ENCODE measurements at places on chromosomes 11 and 22. TPM values are rescaled to one million over a fixed set of nuclear protein-coding genes. Genes with fewer than 3 reads are reported as not detected.

DNA sequence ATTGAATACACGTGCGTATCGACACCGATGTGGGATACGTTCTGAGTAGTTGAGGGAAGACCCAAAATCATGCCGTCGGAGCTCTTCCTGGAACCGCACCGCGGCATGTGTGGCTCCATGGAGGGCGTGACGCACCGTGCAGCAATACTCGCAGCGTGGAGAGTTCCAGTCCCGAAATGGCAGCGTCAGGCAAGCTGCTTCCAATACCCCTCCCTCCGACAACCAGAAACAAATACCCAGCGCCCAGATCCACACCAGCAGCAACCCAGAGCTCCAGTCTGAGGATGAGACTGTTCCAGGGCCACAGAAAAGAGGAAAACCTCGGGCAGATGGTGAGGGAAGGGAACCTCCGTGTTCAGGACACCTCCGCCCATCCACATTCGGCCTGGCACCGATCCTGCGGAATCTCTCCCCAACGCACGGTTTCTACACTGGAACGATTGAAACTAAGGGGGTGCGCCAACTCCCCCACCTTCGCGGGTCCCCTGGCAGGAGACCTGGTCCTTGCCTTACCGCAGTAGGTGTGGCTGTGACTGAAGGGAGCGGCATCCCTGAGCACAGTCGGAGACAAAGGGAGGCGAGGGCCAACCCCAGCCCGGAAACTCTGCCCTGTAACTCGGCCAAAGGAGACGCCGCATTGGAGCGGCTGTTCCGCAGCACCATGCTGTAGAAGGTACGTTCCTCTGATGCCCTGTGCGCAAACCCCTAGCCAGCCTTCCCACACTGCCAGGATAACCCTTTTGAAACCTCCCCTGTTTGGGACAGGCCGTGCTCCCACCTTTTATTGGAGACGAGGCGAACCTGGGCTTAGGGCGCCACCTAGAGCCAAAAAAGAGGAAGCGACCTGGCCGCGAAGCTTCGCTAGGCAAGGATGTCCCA, 28.2 kb downstream of the DBX1 start:
- peak; percentile 64 for DNase-seq

- no peak for DNase-seq
Measured at GRCh38 chr11:1303973-1304372, 5.5 kb downstream of the TOLLIP start.

DNA sequence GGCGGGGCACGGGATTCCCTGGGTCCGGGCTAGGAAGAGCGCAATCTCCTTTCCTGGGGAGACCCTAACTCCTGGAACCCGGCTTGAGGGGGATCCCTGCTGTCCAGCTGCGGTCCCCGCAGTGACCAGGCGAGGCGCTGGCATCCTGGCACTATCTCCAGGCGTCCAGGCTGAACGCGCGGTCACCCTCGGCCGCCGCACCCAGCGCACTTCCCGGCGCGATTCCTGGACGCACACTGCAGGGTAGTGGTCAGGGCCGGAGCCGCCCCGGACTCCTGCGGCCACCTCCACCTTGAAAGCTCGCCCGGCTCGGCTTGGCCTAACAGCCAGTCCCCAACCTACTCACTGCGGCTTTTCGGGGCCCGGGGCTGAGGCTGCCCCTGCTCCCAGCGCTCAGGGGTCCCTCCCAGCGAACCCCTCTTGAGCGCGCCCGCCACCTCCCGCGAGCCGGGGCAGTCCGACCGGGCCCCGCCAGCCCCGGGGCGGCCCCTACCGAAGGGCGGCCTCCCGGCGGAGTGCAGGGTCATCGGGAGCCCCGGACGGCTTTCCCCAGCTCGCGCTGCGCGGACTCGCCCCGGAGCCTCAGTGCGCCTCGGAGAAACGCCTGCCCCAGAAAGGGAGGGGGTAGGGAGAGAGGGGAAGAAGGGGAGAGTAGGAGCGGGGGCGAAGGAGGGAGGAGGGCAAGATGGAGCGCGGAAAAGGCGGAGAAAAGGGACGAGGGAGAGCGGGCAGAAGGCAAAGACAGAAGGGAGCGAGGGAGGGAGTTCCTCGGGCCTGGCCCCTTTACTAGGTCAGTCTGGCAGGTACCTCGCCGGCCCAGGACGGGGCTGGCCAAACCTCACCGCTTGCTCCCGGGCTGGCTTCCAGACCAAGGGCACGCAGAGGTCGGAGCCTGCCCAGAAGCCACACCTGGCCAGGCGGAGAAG, 1.0 kb downstream of the POU2AF3 start:
- peak; percentile 76 for DNase-seq

DNA sequence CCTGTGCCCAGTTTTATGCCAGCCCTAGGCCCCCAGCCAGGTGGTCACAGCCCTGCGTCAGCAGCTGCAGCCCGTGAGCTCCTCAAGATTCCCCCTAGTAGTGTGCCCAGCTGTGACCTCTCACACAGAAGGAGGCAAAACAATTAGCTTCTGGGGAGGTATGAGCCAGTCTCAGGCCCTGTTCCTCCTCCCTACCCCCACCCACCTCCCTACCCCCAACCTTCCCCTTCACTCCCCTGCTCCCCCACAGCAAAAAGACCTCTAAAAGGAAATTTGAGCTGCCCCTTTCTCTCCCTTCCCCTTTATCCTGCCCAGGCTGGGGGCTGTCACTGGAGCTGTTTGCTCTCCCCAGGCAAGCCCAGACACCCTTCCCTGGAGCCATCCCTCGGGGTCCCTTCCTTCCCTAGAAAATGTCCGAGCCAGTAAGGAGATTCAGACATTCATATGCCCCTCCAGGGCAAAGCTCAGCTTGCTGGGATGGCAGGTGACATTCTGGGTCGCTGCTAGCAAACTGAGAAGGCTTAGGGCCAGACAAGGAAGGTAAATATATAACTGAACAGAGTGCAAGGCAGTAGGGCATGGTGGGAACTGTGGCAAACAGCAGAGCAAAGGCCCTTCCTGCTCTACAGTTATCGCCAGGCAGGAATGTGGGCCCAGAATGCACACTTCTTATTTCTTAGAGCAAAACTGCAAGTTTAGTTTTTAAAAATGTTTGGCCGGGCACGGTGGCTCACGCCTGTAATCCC, 300.2 kb downstream of the MN1 start:
- no peak for DNase-seq

DNA sequence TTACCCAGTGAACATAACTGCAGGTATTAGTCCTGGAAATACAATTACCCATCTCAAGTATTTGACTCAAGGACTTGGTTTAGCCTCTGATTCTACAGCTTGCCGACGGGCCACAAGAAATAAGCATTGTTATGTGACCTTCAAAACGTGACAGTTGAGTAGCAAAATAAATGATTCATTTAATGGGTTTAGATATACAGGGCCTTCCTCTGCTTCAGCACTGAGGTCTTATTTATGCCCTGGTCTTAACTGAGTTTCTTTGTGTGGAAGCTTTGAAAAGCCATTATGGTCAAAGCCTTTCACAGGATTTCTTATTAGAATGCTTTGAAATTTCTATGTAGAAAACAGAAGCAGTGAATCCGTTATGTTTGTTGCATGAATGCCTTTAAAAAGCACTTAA, 899.2 kb upstream of the API5 start:
- no peak for DNase-seq

GRCh38 chr22:49646876-49647275, 180.8 kb downstream of the BRD1 start:
- no peak for DNase-seq

DNA sequence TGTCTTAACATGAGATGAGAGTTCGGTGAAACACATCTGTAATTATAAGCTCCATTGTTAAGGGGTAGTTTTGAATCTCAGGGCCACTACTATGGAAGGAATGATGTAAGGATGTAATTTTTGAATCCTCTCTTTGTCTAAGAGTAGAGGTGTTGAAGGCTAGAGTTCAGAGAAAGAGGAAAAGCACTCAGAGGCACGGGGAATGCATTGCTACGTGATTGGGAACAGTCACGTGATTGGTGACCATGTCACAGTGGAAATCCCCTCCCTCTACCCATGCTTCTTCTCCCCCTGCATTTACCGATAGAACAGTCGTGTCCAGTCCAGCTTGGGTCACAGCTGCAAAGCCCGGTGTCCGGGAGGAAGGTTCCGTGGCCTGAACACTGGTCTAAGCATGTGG, 230.3 kb upstream of the NARS2 start:
- DNase-seq, result no peak

- DNase-seq, result no peak
Measured at GRCh38 chr11:8831861-8832260, 79.1 kb upstream of the AKIP1 start.

DNA sequence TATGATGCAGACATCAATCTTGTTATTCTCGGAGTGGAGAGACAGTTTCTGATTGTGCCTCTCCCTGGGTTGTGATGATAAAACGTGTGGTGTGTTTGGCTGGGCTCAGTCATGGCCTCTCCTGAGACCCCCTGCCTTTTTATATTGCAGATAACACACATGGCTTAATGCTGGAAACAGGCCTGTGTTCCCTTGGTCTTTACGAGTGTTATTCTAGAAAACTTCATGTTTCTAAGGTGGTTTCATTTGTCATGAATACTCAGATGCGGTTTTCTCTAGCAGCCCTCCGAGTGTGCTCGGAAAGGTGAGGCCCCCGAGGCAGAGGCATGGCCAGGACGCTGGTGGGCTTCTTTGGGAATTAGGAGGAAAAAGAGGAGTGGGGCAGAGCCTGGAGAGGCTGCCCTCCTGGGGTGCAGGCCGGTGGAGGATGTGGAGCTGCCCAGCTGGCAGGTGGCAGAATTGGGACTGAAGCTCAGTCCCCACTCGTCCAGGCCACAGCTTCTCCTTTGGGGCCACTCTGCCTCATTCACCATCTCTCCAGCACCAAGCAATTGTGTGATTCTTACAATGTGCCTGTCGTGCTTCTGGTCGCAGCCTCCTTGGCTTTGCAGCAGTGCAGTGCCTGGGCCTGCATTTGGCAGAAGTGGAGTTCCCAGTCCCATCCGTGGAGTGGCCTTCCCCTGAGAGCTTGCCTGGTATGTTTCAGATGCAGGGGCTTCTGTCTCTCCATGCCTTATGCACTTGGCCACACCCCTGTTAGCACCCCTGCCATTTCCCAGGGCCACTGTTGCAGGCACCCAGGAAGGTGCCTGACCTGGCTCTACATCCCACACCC, 309.6 kb downstream of the TBC1D22A start:
- DNase-seq, result no peak

DNA sequence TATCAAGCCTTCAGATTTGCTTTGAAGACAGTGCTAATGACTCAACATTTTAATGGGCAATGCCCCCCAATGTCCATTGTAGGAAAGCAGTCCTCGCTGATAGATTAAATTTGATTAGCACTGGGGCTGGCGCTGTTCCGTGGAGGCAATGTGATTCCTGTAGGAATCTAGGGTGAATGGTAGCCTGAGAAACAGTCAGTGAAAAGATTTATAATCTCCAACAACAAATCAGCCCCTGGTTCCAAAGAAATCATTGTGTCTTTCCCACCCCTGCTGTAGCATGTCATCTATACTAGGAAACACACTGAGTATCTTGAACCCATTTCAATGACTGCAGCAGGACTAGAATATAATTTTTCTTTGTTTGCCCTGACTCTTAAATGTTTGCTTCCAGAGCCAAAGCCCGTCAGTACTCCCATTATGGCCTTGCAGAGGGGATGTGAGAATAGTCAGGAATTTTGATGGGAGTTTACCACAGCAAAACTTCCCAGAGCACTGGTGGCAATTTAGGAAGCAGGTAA, 36.1 kb downstream of the MPPED2 start:
- DNase-seq, result no peak

DNA sequence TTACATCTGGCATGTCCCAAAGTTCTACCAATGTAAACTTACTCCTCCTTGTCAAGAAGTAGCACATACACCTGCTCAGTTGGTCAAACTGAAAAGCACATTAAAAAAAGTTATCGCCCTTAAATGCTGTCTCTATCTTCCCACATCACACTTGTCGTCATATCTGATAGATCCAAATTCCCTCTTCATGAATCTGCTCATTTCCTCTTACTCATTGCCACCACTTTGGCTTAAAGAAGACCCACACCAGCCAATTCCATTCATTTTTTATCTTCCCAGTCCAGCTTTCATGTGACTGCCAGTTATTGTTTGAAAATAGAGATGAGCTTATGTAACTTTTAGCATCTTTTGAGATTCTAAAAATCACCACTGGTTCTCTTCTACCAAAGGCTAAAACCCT, 305.9 kb upstream of the MTNR1B start:
- DNase-seq, result no peak

DNA sequence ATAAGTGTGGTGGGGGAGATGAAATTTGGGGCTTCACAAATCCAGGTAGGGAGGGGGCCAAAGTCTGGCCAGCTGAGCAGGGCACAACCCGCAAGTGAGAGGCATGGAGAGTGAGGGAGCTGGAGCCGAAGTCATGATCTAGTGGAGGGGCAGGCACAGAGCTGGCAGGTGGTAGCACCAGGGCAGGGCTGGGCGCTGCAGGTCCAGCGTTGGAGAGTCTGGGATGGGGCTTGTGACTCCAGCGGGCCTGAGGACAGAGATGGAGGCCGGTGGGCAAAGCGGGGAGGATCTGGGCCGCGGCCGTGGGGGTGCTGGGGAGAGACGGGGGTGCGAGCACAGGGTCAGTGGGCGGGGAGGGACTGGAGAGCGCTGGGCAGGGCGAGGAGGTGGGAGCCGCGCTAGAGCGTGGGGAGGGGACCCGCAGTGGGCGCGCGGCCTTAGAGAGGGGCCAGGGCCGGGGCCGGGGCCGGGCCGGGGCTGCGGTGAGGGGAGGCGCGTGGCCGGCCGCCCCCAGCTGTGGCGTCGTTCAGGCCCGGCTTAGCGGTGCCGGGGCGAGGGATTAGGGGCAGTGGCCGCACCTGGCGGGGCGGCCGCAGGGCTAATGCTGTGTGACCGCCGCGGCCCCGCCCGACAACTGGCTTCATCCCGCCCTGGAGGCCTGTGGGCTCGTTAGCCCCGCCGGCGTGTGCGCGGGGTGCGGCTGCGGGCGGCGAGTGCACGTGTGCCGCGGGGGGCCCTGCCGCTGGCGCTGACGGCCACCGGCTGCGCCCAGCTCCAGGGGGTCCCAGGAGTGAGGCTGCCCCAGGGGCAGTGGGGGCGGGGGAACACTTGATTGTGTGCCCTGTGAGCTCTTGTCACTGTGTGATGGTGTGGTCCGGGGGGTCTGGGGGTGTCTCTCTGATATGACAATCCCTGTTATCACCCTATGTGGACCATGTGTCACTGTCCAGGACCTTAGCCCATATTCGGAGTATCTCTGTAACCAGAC, 23.6 kb upstream of the MYOD1 start:
- no peak for DNase-seq

PRPF19 gene
- 34.0 TPM for total RNA-seq

ENTHD1 gene
- total RNA-seq, result not detected

RAB3IL1 gene
- 10.8 TPM for total RNA-seq

SHANK3 gene
- total RNA-seq, result 19.3 TPM

ISX gene
- not detected for total RNA-seq

BLID gene
- total RNA-seq, result 0.35 TPM

CRYBB2 gene
- not detected for total RNA-seq

TNRC6B gene
- total RNA-seq, result 37.5 TPM

VPS26B gene
- 38.8 TPM for total RNA-seq

AASDHPPT gene
- total RNA-seq, result 38.2 TPM

MGAT3 gene
- 3.9 TPM for total RNA-seq

MAP6 gene
- 4.9 TPM for total RNA-seq

ALDH3B2 gene
- not detected for total RNA-seq

GUCD1 gene
- 291 TPM for total RNA-seq

NEU3 gene
- 3.5 TPM for total RNA-seq

KCNJ4 gene
- total RNA-seq, result 16.6 TPM

Data from Right ventricle myocardium superior (tissue), 1 donor.